ENCODE measurements at places on chromosomes 2 and 18. TPM values are rescaled to one million over a fixed set of nuclear protein-coding genes. Genes with fewer than 3 reads are reported as not detected.

Gene MARCO
- not detected for total RNA-seq

Gene CBLN2
- not detected for total RNA-seq

Gene SH3BP4
- 0.05 TPM for total RNA-seq

Gene CNNM4
- 10.1 TPM for total RNA-seq

Gene IL1R2
- 0.97 TPM for total RNA-seq

Gene C2orf78
- total RNA-seq: not detected

Gene DSEL
- total RNA-seq: 0.05 TPM

Gene REG3G
- not detected for total RNA-seq

Gene COL5A2
- 0.23 TPM for total RNA-seq

Gene TFPI
- total RNA-seq: 0.50 TPM

Gene NRBP1
- 98.0 TPM for total RNA-seq

Gene NAT8
- not detected for total RNA-seq

Gene DIPK1C
- total RNA-seq: not detected

Gene ACOXL
- total RNA-seq: 1.4 TPM

Gene POTEI
- total RNA-seq: not detected

Gene HRH4
- total RNA-seq: 0.16 TPM

Gene CAPN14
- 0.18 TPM for total RNA-seq

Gene CXCR1
- total RNA-seq: not detected

Gene SLC20A1
- 128 TPM for total RNA-seq

Gene TSPYL6
- not detected for total RNA-seq

Gene TLX2
- 0.82 TPM for total RNA-seq

Gene FBXO11
- 57.9 TPM for total RNA-seq

Gene PSTPIP2
- total RNA-seq: 39.0 TPM

Gene KCNG2
- not detected for total RNA-seq

Gene ONECUT2
- not detected for total RNA-seq

Gene WNT10A
- 0.18 TPM for total RNA-seq

Gene TMEM127
- 30.4 TPM for total RNA-seq

Gene WDR43
- 128 TPM for total RNA-seq

Gene SLC16A14
- 7.8 TPM for total RNA-seq

Gene MAPK4
- total RNA-seq: not detected

Gene DSC2
- not detected for total RNA-seq

Gene LRATD1
- total RNA-seq: not detected

Gene CRYGC
- total RNA-seq: not detected

Gene ZC3H15
- 94.5 TPM for total RNA-seq

Gene LCT
- total RNA-seq: 0.53 TPM

Gene UGT1A7
- not detected for total RNA-seq

Gene CD28
- 53.6 TPM for total RNA-seq

Gene LBH
- total RNA-seq: 61.1 TPM

Measured in activated T-helper 2 cell treated with anti-CD3 and anti-CD28 coated beads, Interferon-gamma antibody, Interleukin-2, Interleukin-4, amounts not matched to agents 10 μg/mL and 5 μg/mL and 100 μg/mL, durations not matched to agents 14 hours and 24 hours and 36 hours (primary cell).